ENCODE measurements at places on chromosomes 4 and X.

- DNase-seq, result no peak
Measured at GRCh38 chrX:9370893-9371292, 94.0 kb upstream of the TBL1X start.

DNA sequence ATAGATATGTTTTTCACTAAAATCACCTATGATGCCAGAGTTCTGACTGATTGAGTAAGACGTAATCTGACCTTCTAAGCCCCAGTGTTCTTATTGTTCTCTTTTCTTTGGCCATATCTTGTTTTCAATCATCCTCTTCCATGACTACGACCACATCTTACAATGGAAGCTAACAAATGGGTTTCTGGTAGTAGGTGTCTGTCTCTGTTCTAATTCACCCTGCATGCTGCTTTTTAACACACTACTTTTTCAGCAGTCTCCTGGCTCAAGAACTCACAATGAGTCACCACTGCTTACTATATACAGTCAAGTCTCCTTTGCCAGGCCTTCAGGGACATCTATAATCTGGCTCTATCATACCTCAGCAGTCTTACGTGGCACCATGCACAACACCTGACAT lies 146.1 kb downstream of the NEXMIF start:
- DNase-seq, result no peak

DNA sequence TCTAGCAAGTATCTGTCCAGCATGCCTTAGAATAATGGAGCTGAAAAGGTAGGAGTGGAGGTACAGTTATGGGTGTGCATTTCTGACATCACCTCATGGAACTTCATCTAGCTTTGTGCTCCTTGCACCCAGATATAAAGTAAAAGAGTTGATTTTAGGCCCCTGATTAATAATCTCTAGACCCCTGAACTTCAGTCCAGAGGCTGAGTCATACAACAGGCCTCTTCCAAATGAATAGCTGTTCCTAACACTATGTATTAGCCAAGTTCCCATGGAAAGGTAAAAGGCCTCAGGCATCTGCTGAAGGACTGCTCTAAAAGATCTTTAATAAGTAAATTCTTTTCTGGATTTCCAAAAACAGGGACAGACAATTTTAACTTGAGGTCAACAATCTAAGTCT lies 16.2 kb downstream of the TBC1D9 start:
- no peak for DNase-seq

DNA sequence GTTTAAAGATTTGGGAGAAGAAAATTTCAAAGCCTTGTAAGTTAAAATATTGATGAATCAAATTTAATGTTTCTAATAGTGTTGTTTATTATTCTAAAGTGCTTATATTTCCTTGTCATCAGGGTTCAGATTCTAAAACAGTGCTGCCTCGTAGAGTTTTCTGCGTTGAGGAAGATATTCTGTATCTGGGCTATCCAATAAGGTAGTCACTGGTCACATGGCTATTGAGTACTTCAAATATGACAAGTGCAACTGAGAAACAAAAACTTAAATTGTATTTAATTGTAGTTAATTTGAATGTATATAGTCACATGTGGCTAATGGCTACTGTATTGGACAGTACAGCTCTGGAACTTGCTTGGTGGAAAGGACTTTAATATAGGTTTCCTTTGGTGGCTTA lies 1.1 kb downstream of the ALB start:
- no peak for DNase-seq

- DNase-seq, result no peak
Measured at GRCh38 chr4:3316146-3316545, 23.3 kb downstream of the RGS12 start.

DNA sequence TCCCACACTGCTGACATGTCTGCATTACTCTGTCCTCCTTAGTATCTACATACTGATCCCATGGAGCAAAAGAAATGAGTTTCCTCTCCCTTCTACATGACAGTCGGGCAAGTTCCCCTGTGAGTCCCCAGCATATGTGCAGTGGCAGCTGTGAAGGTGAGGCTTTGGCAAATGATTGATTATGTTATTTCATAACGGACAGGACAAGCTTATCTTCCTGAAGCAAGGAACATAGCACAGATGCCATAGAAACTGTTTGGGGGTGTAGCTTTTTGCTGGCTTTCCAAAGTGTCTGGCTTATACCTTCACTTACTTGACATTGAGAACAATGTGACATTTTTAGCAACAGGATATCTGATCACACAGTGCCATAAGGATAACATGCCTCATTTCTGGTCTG lies 136.8 kb upstream of the PDLIM3 start:
- DNase-seq, result no peak

- no peak for DNase-seq
Measured at GRCh38 chrX:9700555-9700954, 65.1 kb downstream of the GPR143 start.

DNA sequence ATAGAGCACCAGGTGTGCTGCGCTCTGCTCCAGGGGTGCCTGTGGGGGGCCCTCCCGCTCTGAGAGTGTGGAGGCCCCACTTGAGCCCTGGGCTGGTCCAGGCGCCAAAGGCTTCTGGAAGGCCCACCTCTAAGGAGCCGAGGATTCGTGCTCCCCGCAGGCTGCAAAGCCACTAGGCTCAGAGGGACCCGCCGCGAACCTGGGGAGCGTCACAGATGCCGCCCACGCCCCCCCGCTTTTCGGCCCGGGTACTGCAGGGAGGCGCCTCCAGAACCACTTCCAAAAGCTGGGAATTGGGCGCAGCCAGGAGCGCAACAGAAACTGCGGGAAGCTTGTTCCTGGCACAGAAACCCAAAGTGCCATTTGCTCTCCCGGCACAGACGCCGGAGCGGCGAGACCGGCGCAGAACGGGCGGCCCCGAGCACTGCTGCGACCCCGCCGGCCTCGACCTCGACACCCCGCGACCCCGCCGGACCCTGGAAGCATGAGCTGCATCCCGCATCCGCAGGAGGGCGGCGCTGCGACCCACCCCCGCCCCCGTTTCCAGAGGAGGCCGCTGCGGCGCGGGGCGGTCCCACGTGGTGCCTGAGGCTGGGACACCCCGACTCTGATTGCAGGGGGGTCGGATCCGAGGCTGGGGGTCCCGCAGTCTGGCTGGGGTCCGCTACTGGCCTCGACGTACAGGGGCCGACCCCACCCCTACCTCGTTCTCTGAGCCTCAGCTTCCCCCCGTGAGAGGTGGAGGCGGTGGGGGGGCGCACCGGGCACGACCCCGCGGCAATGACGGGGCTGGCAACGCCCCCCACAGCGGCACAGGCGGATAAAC lies 30.8 kb downstream of the CPLX1 start:
- no peak for DNase-seq

- DNase-seq, result peak; percentile 90
Measured at GRCh38 chrX:154547245-154548027, at the start of gene IKBKG. TSS of gene IKBKG (plus strand) at chrX:154547620. CDS start at chrX:154552003, 4,383 bp downstream.

DNA sequence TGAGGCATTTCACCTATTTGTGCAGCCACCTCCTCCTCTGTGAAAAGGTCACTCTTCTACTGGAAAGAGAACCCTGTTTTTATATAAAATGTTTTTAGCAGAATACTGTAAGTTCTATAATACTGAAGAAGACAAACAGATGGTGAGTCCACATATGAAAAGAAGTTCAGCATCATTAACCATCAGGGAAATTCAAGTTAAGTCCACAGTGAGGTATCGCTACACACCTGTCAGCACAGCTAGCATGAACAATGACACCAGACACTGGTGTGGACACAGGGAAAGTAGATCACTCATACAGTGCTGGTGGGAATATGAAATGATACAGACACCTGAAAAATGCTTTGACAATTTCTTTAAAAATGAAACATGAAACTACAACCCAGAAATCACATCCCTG lies 133.0 kb downstream of the MAD2L1 start:
- peak; percentile 99 for DNase-seq

DNA sequence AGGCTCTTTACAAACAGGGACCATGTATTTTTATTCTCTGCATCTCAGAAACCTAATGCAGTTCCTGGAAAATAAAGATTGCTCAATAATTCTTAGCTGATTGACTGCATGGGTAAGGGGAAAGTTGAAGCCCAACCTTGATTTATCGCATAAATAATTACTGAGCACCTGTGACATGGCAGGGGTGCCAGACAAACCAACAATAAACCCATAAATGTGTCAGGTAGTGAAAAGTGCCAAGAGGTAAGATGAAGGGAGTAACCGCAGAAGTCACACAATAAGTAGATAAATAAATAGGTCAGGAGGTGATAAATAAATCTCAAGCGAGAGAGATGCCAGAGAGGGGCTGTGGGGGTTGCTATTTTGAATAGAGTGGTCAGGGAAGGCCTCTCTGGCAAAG lies 20.1 kb upstream of the AP1S2 start:
- no peak for DNase-seq

- DNase-seq, result no peak
Measured at GRCh38 chr4:184593461-184593860, 55.8 kb downstream of the CASP3 start.

DNA sequence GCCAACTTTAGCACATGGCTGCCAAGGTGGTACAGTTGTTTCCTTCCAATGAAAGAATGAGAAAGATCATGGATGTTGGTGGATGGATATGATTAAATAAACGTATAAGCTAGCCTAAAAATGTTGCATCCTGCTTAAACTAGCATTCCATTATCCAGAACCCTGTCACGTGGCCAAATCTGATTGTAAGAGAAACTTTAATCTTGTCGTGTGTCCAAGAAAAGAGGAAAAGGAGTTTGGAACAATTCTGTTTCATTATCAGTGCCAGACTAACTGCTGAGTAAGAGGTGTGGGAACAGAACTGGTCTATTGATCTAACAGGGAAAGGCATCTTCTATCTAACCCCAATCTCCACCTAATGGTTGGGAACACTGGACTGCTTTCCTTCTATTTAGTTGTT lies 325.2 kb upstream of the BMP3 start:
- no peak for DNase-seq

DNA sequence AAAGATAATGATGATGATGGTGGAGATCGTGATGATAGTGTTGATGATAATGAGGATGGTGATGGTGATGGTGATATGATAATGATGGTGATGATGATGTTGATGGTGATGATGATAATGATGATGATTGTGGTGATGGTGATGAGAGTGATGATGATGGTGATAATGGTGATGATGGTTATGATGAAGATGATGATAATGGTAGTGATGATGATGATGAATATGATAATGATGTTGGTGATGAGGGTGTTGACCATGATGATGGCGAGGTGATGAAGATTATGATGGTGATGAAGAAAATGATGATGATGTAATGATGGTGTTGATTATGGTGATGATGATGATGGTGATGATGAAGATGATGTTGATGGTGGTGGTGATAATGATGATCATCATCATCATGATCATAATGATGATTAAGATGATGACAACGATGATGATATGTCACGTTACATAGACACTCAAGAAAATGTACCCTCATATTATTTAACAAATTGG lies 1106.4 kb downstream of the NLGN4X start:
- no peak for DNase-seq

GRCh38 chr4:183240581-183241321 lies 79.3 kb downstream of the CLDN22 start:
- DNase-seq, result no peak

- no peak for DNase-seq
Measured at GRCh38 chr4:113365377-113365776, 315.9 kb downstream of the ANK2 start.

DNA sequence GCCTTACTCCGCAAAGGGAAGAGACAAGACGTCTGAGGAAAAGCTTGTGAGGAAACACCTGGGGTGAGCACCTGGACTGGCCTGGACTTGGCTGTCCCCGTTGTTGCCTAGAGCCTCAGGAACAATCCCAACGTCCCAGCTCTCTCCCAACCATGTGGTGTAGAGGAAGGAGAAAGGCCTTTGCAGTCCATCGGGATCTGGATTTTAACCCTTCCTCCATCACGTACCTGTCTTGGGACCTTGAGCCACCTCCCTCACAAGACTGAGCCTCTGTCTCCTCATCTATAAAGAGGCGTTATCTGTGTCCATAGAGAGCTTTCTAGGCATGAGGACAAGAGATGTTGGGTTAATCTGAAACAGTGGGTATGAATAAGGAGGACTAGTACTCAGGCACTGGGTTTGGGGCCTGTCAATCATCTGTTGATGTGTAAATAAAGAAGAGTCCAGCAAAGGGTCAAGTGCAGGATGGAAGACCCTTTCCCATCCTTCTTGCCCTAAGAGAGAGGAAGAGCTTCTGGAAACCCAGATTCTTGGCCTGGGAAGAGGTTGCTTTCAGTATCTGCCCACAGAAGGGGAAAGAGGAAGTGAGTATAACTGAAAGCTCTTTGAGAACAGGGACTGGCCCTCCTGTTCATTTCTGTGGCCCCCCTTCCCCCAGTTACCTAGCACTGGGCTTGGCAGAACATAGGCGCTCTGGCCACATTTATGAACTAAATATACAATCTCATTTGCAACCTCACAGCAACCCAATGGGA lies 137.1 kb downstream of the PJA1 start:
- DNase-seq, result no peak

DNA sequence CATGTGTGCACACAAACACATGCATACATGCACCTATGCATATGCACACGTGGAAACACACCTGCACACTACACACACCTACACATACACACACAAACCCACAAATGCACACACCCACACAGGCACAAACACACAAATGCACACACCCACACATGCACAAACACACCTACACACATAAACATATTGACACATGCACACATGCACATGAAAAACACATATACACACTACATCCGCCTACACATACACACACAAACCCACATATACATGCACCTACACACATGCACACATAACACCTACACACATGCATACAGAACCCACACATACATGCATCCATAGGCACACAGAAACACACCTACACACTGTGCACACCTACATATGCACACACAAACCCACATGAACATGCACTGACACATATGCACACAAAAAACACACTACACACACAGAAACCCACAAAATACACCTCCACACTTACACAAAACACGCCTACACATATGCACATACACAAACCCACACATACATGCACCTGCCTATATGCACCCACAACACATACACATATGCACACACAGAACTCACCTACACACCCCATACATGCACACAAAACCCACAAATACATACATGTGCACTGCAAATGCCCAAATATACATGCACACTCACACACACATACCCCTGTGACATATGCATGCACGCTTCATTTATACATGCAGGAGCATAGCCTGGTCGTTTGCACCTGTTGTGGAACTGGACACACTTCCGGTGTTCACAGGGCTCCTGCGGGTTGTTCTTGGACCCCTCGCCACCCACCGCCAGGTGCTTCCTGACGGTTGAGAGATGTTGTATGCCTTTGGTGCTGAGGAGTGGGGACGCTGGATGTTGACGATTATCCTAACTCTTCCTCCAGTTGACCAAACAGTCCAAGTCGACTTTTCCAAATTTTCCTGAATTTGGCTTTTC lies 22.1 kb downstream of the CD99 start:
- no peak for DNase-seq

GRCh38 chrX:40871385-40872082 lies 136.2 kb upstream of the MED14 start:
- no peak for DNase-seq

DNA sequence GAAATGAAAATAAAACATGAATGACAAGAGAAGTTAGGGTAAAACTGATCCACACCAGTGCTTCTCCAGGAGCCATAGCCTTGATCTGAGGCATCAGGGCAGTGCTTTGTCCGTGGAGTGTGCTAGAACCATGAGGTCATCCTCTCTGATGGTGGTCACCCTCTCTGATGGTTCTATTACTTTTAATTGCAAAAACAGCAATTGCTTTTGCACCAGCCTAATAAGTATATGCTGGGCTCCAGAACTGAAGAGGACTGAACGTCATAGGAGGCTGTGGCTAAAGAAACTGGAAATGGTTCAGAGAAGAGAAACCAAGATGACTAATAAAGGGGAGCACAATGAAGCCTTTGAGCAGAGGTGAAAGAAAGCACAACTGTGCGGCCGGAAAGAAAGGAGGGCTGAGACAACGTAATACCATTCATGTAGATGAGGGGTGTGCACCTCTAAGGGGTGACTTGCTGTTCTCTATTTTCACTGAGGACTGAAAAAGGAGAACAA lies 17.0 kb upstream of the TMEM154 start:
- DNase-seq, result no peak
